ENCODE measurements at places on chromosomes 1 and 21.
A peak's percentile ranks its signal among the peaks of the same experiment; 100 is the strongest.

DNA sequence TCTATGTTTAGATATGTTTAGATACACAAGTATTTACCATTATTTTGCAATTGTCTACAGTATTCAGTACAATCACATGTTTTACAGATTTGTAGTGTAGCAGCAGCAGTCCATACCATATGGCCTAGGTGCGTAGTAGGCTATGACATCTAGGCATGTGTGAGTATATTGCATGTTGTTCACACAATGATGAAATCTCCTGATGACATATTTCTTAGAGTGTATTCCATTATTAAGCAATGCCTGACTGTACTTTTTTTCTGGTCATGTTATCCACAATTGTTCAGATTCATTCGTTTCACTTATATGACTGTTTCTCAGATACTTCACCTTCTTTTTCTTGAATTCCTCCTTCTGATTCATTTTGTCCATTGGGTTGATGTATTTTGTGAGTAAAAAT, 9.9 kb upstream of the BACE2 start:
- DNase-seq = no peak

GRCh38 chr21:43001316-43001715, 27.0 kb downstream of the PKNOX1 start:
- DNase-seq = peak; percentile 40

DNA sequence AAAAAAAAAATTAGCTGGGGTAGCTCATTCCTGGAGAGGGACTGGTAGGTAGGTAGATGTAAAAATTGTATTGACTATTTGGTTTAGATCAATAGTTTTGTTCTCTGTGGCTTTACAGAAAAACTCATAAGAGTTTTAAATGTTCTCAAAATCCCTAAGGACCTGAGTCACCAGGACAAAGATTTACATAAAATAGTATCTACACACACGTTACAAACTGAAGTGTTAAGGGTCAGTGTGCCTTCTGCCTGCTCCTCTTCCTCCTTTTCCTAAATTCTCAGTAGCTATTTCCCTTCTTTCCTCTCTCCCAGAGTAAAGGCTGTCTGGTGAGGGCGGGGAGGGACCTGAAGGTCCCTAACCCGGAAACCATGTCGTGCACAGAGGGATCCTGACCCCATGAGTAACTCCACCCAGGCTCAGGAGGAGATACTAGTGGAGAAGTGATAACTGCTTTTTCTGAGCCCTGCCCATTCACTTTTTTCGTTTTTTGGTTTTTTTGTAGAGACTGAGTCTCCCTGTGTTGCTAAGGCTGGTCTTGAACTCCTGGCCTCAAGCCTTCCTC, 8.1 kb downstream of the PLEKHM2 start:
- no peak for DNase-seq

GRCh38 chr1:37434292-37435225, 39.8 kb upstream of the ZC3H12A start:
- DNase-seq = peak; percentile 84

GRCh38 chr1:103084181-103084580, 24.1 kb downstream of the COL11A1 start:
- no peak for DNase-seq

DNA sequence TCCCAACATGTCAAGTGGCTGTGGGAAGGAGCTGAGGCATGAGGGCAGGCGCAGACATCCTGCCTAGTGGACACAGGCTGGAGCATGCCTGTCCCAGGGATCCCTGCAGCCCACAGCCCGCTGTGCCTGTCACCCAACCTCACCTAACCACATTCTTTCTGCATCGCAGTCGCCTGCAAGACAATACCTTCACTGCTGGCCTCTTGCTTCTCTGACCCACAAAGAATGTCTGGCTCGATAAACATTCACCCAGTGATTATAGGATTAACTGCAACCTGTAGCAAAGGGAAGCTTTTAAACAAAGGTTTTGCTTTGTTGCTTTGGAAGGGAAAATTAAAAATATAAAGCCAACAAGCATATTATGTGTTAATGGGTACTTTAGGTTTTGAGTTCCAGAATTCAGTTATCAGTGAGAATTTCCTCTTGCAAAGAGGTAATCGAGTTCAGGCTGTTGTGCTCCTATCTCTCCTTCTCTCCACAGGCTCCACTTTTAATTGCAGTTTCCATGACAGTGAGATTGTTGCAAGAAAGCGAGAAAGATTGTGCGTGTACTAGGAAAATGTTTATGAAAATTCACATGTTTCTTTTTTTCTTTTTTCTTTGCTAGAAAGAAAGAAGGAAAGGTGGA, 40.0 kb upstream of the ZNF648 start:
- no peak for DNase-seq

DNA sequence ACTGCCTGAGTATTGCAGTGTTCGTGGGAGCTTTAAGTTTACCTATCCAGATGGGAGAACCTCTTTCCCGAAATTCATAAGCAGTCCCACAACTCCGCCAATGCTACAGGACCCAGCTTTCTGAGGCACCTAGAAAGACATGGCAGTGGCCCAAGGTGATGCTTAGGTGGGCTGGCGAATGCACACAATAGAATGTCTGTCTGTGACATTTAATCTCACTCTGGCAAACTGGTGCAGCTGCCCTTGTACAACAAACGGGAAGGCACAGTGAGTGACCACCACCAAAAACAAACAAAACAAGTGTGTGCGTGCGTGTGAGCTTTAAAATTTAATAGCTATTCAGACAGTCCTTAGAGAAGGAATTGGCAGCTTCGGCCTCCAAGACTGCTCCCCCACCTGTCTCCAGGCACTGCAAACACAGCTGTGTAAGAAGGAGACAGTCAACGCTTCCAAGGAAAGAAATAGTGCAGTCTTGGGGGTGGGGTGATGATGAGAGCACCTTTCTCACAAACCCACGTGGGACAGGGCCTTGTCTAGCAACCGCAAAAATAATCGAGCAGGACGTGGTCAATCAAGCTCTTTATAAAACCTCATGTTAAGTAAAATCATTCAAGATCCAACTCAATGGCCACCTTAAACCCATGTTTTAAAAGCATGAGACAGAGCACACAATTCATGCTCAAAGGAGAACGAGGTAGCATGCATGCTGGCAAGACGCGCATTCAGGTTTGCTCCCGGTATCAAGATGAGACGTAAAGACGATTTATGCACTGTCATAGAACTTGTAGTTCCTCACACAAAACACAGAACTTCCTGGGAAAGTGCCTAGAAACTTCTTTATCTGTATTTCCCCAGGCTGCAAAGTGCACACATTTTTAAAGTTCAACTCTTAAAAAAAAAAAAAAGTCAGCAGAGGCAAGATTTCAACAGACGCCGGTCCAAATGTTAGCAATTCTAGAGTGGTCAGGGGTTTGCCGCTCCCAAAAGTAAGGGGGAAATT, 84.1 kb downstream of the TM2D1 start:
- no peak for DNase-seq

GRCh38 chr1:145918992-145919939, 749 bp upstream of the PEX11B start:
- DNase-seq = peak; percentile 88

GRCh38 chr1:40592107-40592803, 60.8 kb downstream of the ZNF684 start:
- no peak for DNase-seq

GRCh38 chr1:156816561-156817328, at the start of gene SH2D2A:
SH2D2A (minus strand) TSS chr1:156816848; CDS start chr1:156816708, 140 bp downstream.
- peak; percentile 73 for DNase-seq

- DNase-seq = no peak
Measured at GRCh38 chr1:157203166-157203565, 65.0 kb upstream of the ETV3 start.

- DNase-seq = peak; percentile 32
Measured at GRCh38 chr1:44678626-44679025, 4.1 kb downstream of the ARMH1 start.

DNA sequence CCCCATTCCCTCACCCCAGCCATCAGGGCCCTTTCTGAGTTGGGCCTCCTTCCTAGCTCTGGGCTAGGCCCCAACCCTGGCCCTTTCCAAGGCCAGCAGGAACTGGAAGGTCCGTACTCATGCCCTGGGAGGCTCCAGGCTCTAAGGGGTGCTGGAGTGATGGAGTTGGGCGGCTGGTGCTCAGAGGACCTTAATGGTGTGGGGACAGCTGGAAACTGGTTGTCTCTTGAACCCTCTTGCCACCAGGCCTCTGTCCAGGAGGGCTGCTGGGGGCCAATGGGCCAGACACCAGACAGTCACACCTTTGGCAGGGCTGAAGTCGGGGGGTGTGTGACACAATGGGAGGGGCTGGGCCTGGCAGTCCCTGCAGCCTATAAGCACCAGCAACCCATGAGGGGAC, 9.2 kb upstream of the PADI1 start:
- DNase-seq = peak; percentile 44

DNA sequence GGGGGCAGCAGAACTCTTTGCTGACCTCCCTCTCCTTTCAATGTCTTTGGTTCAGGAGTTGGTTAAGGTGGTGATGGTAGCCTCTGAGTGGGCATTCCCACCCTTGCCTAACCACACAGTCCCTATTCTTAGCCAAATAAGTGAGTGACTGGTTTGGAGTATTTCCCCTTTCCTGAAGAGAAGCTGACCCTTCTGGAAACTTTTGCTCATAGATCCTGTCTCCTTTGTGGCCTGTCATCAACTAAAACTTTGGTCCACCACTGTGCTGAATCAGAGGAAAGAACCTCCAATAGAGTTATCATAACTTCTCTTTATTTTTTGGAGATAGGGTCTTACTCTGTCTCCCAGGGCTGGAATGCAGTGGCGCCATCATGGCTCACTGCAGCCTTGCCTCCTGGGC, 31.1 kb downstream of the C1orf21 start:
- DNase-seq = no peak

GRCh38 chr1:91706140-91706957, 179.6 kb downstream of the TGFBR3 start:
- DNase-seq = no peak

DNA sequence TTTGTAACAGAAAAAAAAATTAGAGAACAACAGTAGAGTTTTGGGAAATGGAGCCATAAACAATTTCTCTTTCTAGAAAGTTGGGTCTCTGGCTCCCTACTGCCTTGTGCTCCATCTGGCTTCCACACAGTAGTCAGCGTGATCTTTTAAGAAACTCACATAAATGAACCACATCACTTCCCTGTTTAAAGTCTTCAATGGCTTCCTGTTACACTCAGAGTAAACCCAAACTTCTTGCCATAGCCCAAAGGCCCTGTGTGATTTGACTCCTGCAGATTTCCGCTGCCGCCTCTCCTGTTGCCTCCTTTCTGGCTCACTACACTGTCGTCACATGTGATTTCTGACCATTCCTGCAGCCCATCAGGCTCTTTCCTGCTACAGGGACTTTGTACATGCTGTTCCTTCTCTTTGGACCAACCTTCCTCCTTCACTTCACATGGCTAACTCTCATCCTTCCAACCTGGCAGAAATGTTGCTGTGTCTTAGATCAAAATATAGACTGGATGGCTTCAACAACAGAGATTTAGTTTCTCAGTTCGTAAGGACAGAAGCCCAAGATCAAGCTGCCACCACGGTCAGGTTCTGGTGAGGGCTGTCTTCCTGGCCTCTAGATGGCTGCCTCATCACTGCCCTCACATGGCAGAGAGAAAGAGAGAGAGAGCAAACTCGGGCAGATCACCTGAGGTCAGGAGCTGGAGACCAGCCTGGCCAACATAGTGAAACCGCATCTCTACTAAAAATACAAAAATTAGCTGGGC, 34.0 kb downstream of the OPRD1 start:
- no peak for DNase-seq

- DNase-seq = peak; percentile 76
Measured at GRCh38 chr1:45205011-45205909, 1.1 kb downstream of the ZSWIM5 start.

- DNase-seq = no peak
Measured at GRCh38 chr1:75124510-75124909, 9.7 kb upstream of the LHX8 start.

DNA sequence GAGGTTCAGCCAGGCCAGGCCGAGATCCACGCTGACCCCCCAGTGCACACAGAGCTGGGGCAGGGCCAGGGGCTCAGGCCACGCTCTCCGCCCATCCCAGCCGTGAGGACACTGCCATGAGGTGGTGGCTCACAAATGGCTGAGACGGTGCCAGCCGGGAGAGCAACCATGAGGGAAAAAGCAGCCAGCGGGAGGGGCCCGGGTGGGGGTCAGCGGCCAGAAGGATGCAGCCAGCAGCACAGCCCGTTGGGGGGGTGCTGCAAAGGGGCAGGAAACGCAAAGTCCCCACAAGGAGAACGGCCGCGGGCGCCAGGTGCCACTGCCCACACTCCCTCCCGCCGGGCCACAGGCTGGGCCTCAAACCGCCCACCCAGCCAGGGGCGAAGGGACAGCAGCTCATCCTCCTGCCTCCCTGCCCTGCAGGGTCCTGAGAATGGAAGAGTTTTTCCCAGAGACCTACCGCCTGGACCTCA, 8.3 kb downstream of the TTLL10 start:
- no peak for DNase-seq

DNA sequence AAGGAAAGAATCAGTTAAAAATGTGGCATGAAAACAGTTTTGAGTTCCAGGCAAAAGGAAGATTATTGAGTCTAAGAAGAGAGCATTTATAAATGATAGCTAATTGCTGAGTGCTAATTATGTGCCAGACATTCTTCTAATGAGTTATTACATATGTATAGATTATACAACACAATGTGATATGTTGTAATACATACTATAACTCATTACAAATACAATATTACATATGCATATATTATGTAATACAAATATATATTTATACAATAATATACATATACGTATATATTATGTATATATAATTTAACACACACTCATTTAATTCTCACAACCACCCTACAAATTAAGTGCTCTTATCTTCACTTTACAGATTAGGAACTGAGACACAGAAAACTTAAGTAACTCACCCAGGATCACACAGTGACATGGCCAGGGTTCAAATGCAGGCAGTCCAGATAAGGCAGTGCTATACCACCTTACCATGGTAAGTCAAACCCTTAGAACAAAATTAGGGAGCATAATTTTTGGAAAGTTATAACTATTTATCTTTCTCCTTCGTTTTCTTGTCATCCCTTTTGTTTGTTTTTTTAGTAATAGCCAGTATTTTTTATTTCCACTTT, 4.0 kb downstream of the SORT1 start:
- DNase-seq = no peak

DNA sequence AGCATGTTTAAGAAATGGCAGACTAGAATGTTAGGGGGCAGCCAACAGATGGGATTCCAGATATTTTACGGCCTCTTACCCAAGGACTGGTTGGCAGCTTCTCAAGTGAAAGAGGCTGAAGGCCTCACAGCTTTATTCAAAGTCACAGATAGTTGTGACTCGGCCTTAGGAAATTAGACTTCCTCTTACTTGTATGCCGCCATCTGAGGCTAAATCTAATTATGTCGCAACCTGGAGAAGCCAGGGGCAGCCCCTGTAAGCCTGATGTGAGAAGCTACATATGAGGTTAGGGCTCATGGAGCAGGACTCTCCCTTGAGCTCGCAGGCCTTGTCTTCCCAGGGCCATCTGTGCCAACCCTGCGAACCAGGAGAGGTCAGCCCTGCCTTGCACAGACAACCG, 352.5 kb downstream of the HHAT start:
- DNase-seq = no peak

GRCh38 chr1:76998582-76999223, 131.4 kb downstream of the ST6GALNAC5 start:
- no peak for DNase-seq

GRCh38 chr1:51867479-51868232, 10.9 kb downstream of the NRDC start:
- DNase-seq = no peak

All from upper lobe of right lung (tissue), 1 donor.